ENCODE measurements at places on chromosomes 13 and 19.

GRCh38 chr13:114143806-114144605 lies 11.6 kb upstream of the RASA3 start:
- H3K36me3 ChIP-seq, result no peaks in the 10 kb centered on the region
- DNase-seq, result peak; percentile 45
- H3K4me3 ChIP-seq, result no peak overlapping the region
- H3K27ac ChIP-seq, result peak overlapping the region; percentile 26
- H3K27me3 ChIP-seq, result no peaks in the 10 kb centered on the region

DNA sequence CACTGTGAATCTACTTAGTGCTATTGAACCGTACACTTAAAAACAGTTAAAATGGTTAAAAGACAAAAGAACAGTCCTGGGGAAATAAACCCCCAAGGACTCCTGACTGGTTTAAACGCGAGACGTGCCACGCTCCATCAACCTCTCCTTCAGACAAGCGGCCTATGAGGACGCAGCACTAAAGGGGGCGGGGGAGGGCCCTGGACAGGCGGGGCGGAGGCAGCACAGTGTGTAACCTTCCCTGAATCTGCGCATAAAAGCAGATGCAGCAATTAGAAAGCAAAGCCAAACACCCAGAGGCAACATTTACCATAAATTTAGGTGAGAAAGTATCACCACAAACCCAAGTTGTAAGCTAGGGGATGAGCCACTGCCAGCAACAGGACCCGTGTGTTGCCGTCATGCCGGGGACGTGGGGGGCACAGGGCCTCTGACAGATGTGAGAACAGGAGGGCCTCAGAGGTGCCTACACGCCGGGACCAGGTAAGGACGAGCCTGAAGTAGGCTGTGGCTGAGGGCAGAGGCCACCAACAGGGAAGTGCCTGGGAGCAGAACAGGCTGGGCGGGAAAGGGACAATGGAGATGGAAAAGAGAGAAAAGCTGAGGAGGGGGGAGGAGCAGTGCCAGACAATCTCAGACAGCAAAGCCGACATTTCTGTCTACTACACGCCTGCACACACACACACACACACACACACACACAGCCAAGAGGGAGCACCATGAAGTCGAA lies 15.3 kb upstream of the ADPRHL1 start:
- peaks cover 50% of the 10 kb centered on the region for H3K36me3 ChIP-seq
- no peaks in the 10 kb centered on the region for H3K27me3 ChIP-seq
- DNase-seq, result no peak
- H3K27ac ChIP-seq, result no peak overlapping the region
- no peak overlapping the region for H3K4me3 ChIP-seq
- H3K4me1 ChIP-seq, result no peaks in the 10 kb centered on the region

DNA sequence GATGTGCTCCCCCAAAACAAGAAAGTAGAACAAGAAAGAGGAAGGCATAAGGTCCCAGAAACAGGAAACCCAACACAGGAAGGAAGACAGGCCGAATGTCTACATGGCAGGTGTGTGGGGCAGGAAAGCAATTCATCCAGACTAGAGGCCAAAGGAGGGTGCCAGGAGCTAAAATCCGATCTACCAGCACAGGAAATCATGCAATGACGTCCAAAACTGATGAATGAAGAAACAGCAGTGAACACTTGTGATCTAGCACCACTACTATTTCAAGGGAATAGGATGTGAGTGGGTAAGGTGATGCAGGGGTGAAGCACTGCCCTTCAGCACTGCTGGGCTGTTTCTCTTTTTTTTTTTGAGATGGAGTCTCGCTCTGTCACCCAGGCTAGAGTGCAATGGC lies 59.1 kb downstream of the DOCK9 start:
- DNase-seq, result no peak
- H3K4me3 ChIP-seq, result no peak overlapping the region
- H3K27me3 ChIP-seq, result no peaks in the 10 kb centered on the region

DNA sequence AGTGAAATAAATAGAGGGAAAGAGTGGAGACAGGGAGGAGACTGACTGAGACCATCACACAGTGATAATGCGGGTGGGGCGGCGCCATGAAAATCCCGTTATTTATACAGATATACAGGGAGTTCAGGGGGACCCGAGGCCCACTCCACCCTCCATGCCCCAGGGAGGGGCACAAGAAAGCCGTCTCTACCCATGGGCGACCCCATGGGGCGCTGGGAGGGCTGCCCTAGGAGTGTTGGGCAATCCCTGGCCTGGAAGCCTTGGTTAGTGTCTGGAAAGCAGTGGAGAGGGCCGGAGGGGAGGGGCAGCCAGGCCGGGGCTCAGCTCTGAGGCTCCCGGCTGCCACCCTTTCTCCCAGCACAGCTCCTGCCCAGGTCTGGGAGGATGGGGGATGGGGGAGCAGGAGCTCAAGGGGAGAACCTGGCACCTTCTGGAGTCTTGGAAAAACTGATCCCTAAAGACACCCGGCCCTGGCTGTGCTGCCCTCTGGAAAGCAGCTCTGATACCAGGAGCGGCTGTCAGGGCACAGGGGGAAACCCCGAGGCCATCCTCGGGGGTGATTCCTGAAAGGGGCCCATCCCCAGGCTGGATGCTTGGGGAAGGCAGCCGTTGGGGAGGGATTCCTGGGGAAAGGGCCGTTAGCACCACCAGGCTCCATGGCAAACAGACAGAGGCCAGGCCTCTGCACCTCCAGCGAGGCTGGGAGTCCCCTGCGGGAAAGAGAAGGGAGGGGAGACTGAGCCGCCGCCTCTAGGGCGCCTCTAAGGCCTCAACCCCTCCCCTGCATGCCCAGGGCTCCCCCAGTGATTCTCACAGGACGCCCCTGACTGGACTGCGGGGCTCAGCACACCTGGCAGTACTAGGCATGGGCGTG lies 3.0 kb upstream of the PRKD2 start:
- H3K36me3 ChIP-seq, result peaks cover 43% of the 10 kb centered on the region
- H3K4me3 ChIP-seq, result peak overlapping the region; percentile 69
- H3K27me3 ChIP-seq, result no peaks in the 10 kb centered on the region
- DNase-seq, result no peak

DNA sequence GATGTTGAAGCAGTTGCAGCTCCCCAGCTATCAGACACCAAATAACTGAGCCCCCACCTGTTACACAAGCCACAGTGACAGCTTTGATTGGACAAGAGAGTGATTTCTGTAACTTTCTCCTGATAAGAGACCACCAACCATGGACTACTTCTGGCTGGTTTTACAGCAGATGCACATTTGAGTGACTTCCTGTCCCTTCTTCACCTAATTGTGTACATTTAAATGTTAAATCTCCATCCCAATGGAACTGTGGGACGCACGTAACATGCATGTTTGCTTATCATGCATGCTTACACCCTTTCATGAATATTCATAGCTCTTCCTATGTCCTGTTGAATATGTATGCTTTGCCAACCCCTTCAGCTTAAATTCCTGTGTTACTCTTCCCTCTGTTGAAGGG lies 6.0 kb upstream of the TNFSF11 start:
- no peak overlapping the region for H3K27ac ChIP-seq
- H3K4me3 ChIP-seq, result no peak overlapping the region
- no peaks in the 10 kb centered on the region for H3K4me1 ChIP-seq
- H3K27me3 ChIP-seq, result no peaks in the 10 kb centered on the region

DNA sequence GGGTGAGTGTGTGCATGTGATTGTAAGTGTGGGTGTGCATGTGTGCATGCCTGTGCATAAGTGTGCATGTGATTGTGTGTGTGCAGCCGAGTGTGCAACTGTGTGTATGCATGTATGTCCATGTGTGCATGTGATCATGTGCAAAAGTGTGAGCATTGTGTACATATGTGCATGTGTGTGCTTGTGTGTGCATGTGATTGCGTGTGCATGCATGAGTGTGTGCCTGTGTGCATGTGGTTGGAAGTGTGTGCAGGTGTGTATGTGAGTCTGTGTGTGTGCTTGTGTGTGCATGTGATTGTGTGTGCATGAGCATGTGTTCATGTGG lies 3.5 kb downstream of the PODNL1 start:
- H3K4me3 ChIP-seq, result no peak overlapping the region
- H3K27me3 ChIP-seq, result peaks cover 4% of the 10 kb centered on the region
- H3K4me1 ChIP-seq, result peaks cover 2% of the 10 kb centered on the region
- no peaks in the 10 kb centered on the region for H3K36me3 ChIP-seq
- H3K27ac ChIP-seq, result no peak overlapping the region
- DNase-seq, result no peak

DNA sequence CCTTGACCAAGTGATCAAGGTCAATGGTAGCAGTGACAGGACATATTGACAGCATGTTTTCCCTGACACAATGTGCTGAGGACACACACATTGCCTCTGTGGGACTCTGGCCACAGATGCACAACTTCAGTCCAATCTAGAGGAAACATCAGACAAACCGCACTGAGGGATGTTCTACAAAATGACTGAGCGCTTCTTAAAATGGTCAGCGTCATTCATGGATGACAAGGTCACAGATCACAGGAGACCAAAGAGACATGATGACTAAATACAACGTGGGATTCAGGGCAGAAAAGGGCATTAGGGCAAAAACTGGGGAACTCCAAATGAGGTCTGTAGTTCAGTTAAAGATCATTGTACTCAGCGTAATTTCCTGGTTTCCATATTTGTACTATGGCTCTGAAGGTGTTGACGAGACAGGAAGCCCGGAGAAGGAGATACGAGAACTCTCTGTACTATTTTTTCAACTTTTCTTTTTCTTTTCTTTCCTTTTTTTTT lies 20.6 kb downstream of the PBX4 start:
- H3K4me1 ChIP-seq, result peaks cover 67% of the 10 kb centered on the region
- H3K36me3 ChIP-seq, result peaks cover 19% of the 10 kb centered on the region
- peak overlapping the region; percentile 62 for H3K4me3 ChIP-seq
- H3K27me3 ChIP-seq, result no peaks in the 10 kb centered on the region

DNA sequence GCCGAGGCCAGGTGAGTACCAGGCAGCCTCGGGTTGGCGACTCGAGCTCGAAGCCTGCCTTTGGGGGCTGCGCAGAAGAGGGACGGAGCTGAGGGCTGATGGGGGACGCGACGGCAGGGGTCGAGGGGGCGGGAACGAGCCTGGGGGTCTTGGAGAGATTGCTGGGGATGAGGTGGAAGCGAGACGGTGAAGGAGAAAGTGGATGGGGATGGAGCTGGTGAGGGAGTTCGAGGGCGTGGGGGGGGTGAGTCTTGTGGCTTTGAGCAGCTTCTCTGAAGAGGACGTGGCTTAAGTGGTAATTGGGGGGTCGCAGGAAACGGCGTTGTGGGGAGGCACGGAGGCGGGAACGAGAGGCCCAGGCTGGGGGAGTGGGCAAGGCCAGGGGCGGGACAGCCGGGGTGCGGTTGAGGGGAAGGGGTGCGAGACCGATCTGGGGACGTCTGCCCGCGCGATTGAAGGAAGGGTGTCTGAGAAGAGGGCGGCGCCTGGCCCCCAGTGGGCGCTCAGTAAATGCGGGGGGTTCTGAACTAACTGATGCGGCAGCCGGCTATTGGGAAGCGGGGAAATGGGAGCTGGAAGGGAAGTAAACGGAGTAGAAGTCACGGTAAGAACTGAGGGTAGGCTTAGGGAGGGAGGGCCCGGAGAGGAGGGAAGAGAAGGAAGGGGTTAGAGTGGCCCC lies 426 bp downstream of the MYO9B start:
- no peaks in the 10 kb centered on the region for H3K27me3 ChIP-seq
- peak overlapping the region; percentile 98 for H3K4me3 ChIP-seq
- H3K36me3 ChIP-seq, result peaks cover 31% of the 10 kb centered on the region
- peaks cover 76% of the 10 kb centered on the region for H3K4me1 ChIP-seq
- peak overlapping the region; percentile 94 for H3K27ac ChIP-seq

DNA sequence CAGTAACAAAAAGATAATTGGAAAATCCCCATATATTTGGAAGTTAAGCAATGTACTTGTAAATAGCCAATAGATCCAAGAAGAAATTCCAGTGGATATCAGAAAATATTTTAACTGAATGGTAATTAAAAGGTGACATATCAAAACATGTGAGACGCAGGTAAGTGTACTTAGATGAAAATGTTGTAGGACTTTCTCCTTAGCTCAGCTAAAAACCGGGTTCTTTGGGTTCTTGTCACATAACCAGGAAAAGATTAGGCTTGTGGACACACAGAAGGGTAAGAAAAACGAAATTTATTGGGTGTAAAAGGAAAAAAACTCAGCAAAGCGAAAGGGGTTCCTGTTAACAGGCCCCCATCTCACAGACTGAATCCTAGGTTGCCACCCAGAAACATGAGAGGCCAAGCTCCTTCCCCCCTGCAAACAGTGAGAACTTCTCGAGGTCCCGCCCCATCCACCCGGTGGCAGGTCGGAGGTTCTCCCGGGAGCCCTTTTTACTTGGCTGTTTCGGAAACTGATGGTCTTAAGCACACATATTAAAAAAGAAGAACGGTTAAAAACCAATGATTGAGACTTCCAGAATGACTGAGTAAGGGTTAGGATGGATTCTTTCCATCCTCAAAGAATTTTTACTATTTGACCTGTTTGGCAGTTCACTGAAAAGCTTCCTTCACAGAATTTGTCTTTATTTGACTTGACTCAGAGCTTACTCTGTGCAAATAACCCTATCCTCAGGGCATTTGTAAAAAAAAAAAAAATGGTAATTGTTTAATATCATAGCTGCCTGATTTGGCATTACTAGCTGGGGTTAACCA lies 3.1 kb upstream of the CCDC70 start:
- H3K36me3 ChIP-seq, result no peaks in the 10 kb centered on the region
- no peak for DNase-seq
- H3K4me3 ChIP-seq, result no peak overlapping the region
- peaks cover 12% of the 10 kb centered on the region for H3K27me3 ChIP-seq
- no peak overlapping the region for H3K27ac ChIP-seq
- H3K4me1 ChIP-seq, result no peaks in the 10 kb centered on the region

DNA sequence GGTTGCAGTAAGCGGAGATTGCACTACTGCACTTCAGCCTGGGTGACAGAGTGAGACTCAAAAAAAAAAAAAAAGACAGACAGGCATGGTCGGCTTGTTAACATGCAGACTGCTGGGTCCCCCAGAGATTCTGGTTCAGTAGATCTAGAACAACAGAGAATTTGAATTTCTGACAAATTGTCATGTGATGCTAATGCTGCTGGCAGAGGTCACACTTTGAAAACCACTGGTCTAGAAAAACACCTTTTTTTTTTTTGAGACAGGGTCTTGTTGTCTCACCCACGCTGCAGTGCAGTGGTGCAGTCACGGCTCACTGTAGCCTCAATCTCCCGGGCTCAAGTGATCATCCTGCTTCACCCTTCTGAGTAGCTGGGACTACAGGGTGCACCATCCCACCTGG lies 7.7 kb upstream of the LRFN3 start:
- H3K4me3 ChIP-seq, result peak overlapping the region; percentile 59
- peaks cover 2% of the 10 kb centered on the region for H3K36me3 ChIP-seq
- H3K4me1 ChIP-seq, result peaks cover 46% of the 10 kb centered on the region
- H3K27ac ChIP-seq, result peak overlapping the region; percentile 91

DNA sequence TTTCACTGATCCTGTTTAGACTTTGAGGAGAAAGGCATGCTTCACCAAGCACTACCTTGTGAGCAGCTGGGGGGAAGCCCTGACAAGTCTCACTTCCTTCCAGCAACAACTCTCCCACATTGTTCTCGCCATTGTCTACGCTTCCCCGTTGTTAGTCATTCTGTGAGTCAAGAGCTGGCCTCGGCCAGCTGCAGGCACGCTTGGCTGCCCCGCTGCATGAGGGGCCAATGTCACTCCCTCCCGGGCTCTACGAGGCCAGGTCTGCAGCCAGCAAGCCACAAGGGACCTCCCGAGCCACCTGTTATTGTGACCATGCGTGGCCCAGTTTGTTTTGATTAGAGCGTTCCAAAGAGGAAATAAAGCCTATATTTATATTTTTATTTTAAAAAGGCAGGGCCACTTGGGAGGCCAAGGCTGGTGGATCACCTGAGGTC lies 220.9 kb downstream of the FOXO1 start:
- H3K4me1 ChIP-seq, result peaks cover 75% of the 10 kb centered on the region
- H3K27me3 ChIP-seq, result no peaks in the 10 kb centered on the region
